ENCODE measurements at places on chromosomes 4 and X.
A peak's percentile ranks its signal among the peaks of the same experiment; 100 is the strongest.

DNA sequence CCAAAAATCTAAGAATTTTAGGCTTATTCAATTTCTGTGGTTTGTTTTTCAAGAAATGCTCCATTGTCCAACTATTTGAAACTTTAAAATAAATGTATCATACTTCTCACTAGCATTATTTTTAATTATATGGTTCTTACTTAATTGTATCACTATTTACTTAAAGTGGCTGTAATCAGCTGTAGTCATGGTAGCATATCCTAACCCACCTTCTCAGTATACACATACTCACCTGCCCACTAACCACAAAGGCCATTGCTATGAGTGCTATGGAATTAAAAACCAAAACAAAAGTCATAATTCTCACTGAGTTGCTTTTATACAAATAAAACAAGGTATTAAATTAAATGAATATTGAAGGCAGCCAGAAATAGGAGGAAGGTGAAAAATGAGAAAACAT, 5.0 kb downstream of the FBXO8 start:
- DNase-seq, result peak; percentile 16

GRCh38 chrX:19382555-19383145, 38.9 kb downstream of the PDHA1 start:
- DNase-seq, result peak; percentile 62

- no peak for DNase-seq
Measured at GRCh38 chrX:74023203-74023602, 280.8 kb upstream of the ZCCHC13 start.

DNA sequence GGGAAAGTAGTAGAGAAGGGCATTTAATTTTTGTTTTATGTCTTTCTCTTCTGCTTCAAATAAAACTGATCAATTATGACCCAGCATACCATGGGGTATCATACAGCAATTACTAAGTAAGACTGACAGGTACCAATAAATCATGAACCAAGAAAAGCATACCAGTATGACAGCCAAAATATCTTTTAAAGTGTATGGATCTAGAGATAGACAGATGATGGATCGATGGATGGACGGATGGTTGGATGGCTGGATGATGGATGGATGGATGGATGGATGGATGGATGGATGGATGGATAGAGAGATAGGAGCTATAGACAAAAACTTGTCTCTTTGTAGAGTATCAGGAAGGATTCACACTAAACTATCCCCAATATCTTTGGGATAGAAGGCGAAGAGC, 1.4 kb downstream of the DDX60L start:
- no peak for DNase-seq

DNA sequence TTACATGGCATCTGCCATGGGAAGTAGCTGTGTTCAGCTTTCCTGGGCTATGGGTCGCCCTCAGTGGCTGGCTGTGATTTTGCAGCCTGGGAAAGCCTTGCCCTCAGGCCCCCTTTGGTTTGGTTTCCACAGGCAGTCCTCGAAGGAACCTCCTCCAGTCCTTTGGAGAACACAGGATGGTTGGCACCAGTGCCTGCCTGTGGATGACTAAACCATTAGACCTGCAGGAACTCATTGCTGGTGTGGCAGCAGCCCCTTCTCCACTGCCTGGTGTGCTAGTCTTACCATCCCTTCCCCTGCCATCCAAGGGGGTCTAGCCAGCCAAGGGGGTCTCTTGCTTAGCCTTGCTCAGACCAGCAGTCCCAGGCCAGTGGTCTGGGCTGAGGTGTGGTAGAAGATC, 71.4 kb upstream of the PJA1 start:
- no peak for DNase-seq

DNA sequence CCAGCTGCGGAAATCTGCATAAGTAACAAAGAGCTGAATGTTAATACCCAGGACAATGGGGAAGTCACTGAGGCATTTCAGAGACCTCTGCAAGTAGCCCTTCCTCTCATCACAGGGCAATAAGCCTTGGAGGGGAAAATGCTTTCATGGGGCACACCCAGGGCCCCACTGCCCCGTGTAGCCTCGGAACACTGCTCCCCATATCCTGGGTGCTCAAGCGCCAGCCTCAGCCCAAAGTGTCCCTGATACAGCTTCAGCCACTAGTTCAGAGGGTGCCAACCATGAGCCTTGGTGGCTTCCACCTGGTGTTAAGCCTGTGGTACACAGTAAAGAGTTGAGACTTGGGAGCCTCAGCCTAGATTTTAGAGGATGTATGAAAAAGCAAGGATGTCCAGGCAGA, 402.8 kb upstream of the CXorf51A start:
- no peak for DNase-seq

DNA sequence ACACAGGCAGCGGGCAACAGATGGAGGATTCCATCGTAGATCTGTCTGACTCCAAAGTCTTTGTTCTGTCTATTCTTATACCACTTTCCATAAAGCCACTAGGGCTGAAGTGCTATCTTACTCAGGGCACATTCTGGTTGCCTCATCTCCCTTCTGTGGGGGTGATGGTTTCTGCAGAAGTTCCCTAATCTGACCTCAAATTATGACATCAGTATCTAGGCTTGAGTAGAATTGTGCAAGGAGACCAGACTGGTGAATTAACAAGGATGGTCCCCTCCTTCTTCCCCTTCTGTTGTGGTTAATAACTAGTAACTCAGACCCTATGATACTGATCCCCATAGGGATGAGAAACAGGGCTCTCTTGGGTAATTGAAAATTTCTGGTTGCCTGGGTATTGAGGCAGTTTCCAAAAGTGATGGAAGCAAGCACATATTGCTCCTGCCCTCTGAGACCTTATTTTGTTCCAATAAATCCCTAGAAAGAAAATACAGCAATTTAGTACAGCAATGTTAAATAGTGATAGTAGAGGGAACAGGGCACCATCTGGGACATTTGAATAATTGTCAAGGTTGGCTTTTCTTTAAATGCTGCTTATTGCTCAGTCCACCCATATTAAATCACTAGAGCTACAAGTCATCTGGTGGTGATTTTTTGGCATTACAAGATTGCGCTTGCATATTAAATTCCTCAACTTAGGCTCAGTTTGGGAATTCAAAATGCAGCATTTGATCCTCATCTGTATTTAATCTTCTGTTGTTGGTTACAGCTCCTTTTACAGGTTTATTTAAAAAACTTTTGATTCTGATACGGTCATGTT, 57.3 kb upstream of the AP1S2 start:
- no peak for DNase-seq

DNA sequence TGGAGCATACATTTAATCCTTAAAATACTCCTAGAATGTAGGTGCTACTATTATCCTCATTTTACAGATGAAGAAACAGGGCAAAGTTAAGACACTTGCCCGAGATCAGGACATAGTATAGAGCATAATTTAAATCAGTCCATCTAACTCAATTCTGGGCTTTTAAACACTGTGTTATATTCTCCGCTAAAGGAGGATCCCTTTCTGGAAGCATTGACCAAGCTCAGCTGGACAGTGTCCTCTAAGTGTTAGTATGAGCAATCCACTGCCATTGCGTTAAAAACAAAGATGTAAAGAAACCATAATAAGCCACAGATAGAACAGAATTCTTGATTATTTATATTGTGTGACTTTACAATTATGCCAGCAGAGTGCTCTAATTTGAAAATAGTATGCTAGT, 207.0 kb downstream of the ARHGAP24 start:
- no peak for DNase-seq

GRCh38 chrX:155313766-155314165, 20.6 kb downstream of the CLIC2 start:
- no peak for DNase-seq

DNA sequence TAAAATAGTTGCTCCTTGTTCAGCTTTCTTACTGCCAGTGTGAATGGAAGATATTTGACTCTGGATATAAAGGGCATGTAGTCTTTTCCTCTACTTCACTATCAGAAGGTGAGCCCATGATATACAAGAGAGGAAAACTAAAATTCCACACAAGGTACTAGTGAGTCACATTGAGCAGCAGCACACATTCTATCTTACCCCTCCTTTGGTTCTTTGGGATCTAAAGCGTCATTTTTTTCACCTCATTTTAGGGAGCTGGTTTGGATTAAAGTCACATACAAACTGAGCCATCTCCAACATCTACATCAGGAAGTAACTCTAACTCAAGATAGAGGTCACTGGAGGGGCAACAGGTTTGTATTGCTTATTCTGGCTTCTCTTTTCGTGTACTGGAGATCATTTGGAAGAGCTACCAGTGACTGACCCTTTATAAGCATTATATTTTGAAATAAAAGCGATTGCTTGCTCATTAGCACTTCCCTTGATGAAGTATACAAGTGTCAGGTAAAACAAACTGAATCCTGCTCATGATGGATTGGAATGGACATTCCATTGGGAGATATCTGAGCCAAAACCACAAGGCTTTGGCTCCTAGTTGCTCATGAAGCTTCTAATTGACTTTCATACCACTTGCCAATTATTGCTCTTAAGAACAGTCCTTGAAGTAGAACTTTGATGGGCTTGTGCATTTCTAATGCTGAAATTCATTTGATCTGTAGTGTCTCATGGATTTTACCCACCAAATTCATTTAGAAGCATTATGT, 124.1 kb downstream of the SPCS3 start:
- DNase-seq, result no peak

GRCh38 chr4:40702800-40703151, 47.0 kb upstream of the NSUN7 start:
- DNase-seq, result peak; percentile 75

- DNase-seq, result no peak
Measured at GRCh38 chr4:67499799-67500198, 45.5 kb downstream of the CENPC start.

DNA sequence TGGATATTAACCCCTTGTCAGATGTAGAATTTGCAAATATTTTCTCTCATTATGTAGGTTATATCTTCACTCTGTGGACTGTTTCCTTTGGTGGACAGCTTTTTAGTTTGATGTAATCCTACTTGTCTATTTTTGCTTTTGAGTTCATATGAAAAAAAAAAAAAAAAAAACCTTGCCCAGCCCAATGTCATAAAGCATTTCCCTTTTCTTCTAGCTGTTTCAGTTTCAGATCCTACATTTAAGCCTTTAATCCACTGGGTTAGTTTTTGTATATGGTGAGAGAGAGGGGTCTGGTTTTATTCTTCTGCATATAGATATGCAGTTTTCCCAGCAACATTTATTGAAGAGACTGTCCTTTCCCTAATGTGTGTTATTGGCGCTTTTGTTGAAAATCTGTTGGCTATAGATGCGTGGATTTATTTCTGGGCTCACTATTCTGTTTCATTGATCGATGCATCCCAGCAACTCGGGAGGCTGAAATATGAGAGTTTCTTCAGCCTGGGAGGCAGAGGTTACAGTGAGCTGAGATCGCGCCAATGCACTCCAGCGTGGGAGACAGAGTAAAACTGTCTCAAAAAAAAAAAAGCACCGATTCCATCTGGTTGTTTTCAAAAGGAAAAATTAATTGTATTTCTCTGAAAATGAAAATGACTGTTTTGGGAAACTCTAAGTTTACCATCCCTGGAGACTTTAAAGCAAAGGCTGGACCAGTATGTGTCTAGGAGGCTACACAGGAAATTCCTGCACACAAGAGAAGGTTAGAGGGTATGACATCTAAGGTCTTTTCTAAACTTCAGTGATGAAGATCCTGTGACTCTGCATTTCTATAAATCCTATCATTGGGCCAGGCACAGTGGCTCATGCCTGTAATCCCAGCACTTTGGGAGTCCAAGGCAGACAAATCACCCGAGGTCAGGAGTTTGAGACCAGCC, 35.6 kb downstream of the STEEP1 start:
- DNase-seq, result no peak

GRCh38 chrX:22122510-22122909, 90.4 kb downstream of the PHEX start:
- no peak for DNase-seq

- DNase-seq, result no peak
Measured at GRCh38 chrX:144616317-144616716, 631.0 kb upstream of the SPANXN1 start.

DNA sequence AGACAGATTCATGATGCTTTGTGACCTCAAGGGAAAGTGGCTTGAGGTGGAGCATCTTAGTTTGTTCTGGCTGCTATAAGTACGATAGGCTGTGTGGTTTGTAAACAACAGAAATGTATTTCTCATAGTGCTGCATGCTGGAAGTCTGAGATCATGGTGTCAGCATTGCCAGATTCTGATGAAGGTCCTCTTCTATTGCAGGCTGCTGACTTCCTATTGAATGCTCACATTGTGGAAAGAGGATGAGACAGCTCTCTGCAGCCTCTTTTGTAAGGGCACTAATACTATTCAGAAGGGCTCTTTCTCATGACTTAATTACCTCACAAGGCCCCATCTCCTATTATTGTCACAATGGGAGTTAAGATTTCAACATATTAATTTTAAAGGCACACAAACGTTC, 1674.0 kb upstream of the PCDH7 start:
- no peak for DNase-seq

DNA sequence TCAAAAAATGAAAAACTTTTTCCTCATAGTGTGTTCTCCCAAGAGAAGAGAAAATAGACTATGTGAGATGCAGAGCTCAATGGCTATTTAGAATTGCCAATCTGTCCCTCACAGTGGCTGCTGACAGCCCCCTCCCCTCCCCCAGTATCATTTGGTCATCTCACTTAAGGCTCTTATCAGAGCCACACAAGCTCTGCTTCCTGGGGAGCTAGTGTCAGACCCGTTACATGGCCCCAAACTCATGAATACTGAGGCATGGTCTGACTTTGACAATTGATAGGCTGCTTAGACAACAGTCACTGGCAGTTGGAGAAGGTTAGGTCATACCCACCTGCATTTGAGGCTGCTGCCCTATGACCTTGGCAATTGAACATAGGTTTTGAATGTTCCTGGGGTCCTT, 15.3 kb downstream of the RNF150 start:
- DNase-seq, result no peak

- DNase-seq, result no peak
Measured at GRCh38 chr4:31918891-31919290, 1198.7 kb downstream of the PCDH7 start.

GRCh38 chr4:22315628-22316027, 200.2 kb downstream of the ADGRA3 start:
- no peak for DNase-seq

- no peak for DNase-seq
Measured at GRCh38 chr4:164550989-164551712, 202.8 kb upstream of the SMIM31 start.

DNA sequence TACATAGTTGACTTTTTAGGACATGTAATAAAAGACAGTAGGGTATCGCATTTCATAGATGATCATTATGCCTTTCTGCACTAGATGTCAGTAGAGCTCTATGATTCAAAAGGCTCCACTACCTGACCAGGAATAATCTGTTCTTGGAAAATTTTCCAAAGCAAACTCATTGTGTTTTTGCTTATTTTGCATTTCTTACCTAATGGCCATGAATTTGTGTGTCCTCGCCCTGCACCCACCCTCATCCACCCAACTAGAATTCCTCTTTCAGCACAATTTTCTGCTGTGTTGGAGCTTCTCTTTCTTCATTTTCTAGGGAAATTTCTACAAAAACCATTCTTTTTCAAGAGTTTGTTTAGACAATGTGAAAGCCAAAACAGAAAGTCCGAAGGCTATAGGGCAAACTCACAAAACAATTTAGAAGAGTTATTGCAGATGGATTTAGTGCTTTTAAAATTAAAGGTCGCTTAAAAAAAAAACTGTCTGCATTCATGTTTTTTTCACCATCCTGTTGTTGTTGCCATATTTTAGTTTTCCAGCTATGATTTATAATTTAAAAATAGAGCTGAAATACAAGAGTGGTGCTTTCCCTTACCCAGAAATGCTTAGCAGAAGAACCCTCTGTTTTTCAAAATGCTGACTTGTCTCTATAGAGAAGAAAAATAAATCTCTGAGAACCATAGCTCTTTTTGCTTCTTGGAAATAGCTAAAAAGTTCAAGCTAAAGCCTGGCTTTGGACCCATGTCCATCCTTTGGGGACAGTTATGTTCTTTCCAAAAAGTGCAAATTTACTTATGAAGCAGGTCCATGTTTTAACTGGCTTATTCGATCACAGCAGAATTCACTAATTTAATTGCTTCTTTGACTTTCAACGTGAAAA, 183.7 kb downstream of the SPATA18 start:
- no peak for DNase-seq

GRCh38 chr4:63566658-63567057, 842.6 kb downstream of the TECRL start:
- no peak for DNase-seq

All from activated T-cell treated with anti-CD3 and anti-CD28 coated beads, Interleukin-2, amount 50 U/mL, for 72 hours (primary cell).